Trophoblast cell (in vitro differentiated cells and primary cell): ENCODE measurements at places on chromosomes 5 and 9.
A peak's percentile ranks its signal among the peaks of the same experiment; 100 is the strongest.

DNA sequence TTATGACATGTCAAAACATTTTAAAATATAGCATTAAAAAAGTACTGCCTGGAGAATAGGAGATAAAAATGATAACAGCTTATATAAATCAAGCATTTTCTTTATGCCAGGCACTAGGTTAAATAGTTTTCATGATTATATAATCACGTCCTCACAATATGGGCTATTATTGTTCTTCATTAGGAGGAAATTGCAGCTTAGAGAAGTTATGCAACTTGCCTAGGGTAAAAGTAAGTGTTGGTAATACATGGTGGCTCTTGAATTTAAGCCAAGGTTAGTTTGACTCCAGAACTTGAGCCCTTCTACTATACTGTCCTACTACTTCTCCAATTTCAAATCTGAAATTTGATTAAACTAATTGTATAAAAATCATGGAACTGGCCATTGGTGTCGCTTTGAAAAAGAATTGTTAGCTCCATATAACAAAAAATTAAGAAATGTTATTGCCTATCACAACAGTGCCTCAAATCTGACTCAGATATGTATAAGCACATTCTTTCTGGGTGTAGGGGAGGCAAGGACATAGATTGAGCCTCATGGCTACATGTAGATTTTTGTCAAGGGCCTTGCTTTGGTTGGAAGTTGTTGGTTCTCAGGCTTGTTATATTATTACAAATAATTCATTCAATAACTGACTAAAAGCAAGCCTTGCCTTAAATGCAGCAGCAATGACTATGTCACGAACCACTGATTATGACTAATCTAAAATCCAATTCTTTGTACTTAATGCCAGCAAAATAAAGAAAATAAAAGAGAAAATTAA is 223.5 kb upstream of the DAB2 start:
- DNase-seq, result no peak

GRCh38 chr5:88842784-88843183 is 40.2 kb downstream of the MEF2C start:
- DNase-seq, result no peak

- no peak for DNase-seq
These were observed 546.5 kb downstream of the ZNF608 start for GRCh38 chr5:124199893-124200292.

DNA sequence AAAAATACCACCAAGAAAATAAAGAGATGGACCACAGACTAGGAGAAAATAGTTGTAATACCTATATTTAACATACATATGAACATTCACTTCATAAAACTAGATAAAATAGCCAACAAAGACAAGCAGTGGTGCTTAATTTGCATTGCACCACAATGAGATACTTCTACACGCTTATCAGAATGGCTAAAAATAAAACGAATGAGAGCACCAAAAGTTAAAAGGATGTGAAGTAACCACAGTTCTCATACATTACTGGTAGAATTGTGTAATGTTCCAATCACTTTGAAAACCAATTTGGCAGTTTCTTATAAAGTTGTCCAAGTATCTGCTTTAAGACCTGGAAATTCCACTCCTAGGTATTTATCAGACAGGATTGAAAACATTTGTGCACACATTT is 198.9 kb upstream of the SGCD start:
- no peak for DNase-seq

GRCh38 chr9:130823435-130823834 is 11.6 kb upstream of the ABL1 start:
- no peak for DNase-seq

DNA sequence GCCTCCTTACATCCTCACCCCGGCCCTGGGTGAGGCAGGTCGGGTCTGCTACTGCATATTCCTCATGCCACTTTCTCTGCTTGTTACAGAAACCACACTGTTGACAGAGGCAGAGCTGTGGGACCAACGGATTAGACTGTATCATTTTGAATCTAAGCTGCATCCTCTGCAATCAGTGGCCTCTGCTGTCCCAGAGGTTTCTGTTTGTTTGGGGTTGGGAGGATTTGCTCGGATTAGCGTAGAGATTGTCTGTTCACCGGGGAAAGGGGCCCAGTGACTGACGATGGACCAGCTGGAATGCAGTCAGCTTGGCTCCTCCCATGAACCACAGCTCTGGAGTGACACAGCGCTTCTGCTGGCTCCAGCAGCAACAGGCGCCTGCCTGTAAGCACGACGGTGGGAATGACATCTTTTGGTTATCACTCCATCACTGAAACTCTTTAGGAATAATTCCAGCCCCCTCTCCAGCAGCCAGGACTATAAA is 37.3 kb upstream of the ADRA1B start:
- peak; percentile 81 for DNase-seq

DNA sequence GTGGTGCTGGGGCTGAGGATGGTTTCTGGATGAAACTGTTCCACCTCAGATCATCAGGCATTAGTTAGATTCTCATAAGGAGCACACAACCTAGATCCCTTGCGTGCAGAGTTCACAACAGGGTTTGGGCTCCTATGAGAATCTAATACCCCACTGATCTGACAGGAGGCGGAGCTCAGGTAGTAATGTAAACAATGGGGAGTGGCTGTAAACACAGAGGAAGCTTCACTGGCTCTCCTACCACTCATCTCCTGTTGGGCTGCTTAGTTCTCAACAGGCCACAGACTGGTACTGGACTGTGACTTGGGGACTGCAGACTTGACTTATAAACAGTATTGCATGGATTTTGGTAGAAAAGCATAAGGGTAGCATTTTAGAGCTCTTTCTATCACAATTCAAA is 870.7 kb upstream of the CDH10 start:
- no peak for DNase-seq

DNA sequence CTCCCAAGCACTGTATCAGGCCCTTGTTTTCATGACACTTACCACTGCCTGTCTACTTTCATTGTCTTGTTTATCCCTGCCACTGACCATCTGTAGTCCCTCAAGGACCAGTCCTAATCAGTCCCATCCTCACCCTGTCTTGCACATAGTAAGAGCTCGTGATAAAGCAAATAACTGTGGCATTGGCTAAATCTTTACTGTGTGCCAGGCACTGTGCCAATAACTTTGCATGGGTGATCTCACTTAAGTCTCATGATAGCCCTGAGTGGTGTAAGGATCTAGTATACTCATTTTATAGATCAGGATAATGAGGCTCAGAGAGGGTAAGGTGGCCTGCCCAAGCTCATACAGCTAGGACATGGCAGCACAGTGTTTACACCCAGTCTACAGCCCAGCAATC is 5.6 kb downstream of the CDX1 start:
- DNase-seq, result no peak

DNA sequence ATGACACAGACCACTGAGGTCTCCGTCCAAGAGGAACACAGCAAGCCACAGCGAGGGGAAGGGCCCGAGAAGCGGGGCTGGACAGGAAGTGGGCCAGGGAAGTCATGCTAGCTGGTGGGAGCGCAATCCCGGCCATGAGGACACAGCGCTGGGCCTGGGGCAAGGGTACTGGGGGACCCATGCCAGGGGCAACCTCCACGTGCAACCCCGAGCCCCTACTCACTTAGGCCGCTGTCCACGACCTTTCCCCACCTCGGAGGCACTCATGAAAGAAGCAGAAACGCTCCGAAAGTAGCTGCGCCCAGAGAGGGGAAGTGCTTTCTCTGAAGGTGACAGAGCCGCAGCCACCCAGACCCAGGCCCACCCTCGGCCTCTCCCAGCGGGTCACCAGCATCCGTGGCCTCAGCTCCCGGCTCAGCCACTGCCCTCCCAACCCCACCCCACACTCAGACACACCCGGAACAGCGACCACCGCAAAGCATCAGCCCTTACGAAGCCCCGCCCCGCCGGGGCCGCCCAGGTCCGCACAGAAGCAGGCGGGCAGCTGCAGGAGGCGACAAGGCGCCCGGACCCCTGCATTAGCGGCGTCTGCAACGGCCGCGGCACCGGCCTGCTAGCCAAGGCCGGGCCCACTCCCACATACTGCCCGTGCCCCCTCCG is 782 bp downstream of the BICD2 start:
- DNase-seq, result no peak

- DNase-seq, result peak; percentile 54
These were observed 20.2 kb upstream of the MTAP start for GRCh38 chr9:21782205-21782604.

- DNase-seq, result no peak
These were observed 694.5 kb upstream of the RIOK2 start for GRCh38 chr5:97877588-97877987.
